CD8-positive, alpha-beta memory T cell (primary cell): ENCODE measurements at places on chromosomes 3 and 15.

DNA sequence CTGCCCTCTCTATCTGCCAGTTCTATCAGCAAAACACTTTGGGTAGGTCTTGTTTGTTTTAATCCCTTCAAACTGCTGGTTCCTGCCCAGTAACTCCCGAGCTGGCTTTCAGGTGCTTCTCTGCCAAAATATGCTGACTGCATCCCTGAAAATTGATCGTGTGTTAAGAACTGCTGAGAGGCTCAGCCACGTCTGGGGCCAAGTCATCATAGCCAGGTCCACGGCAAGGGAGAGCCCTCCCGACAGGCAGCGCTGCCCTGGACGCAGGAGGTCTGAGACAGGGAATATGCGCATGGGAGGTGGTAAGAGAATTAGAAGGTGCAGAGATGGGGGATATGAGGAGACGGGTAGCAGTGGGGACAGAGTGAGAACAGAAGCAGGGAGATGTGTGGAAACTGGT is 179.7 kb upstream of the TOPAZ1 start:
- no peak for DNase-seq

GRCh38 chr3:32934150-32934742 is 17.2 kb upstream of the CCR4 start:
- no peak for DNase-seq

DNA sequence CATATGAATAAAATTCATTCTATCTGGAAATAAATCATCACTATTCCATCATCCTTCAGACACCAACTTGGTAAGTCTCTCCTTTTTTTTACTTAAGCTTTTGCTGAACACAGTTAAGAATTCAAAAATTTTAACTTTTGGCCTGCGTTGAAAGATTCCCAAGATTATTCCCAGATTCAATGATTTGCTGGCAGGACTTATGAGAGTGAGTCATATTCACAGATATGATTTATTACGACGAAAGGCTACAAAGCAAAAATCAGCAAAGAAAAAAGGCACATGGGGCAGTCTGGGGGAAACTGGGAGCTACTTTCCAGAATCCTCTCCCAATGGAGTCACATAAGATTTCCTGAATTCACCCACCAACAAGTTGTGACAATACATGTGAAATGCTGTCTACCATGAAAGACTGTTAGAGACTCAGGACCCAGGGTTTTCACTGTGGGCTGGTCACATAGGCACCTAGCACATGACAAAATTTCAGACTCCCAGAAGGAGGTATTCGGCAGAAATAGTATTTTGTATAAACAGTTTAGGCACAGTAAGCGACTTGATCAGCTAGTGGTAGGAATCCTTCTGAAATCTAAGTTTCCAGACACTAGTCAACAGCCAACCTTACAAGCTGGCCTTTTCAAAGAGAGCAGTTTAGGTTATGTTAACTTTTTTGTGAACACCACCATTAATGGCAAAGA is 82.1 kb downstream of the DLG1 start:
- DNase-seq, result no peak

- DNase-seq, result no peak
These were observed 3.5 kb downstream of the ZNF710 start for GRCh38 chr15:90004671-90005070.

- no peak for DNase-seq
These were observed 38.5 kb downstream of the PYDC2 start for GRCh38 chr3:191499307-191500080.

GRCh38 chr15:66789029-66790025 is 87.3 kb downstream of the SMAD6 start:
- no peak for DNase-seq

DNA sequence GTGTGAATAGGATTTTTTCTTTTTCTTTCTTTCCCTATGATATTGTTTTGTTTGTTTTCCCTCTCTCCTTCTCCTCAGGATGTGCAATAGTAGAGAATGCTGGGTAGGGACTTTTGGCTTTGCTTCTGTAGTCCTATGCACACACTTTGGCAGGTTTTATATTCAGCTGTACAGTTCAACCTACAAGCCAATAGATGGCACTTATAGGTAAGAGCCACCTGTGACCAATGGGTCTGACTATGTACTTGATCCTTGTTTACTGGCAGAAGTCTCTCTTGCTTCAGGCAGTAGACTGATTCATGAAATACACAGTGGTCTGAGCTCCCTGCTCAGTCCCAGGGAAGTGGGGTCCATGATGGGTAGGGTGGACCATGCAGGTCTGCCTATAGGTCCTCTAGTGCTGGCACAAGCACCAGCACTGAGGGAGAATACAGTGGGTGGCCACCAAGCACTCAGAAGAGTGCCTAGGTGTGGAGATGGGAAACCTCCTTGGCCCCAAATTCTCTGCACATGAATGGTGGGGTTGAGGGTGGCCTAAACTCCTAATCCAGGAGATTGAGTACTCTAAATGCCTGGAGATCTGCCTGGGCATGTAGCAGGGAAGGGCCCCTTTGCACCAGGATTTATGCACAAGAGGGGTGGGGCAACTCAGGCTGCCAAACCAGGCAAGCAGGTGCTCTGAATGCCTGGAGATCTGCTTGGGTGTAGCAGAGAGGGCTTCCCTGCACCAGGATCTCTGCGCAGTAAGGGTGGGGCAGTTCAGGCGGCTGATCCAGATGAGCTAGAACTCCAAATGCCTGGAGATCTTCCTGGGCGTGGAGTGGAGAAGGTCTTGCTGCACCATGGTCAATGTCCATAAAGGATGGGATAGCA is 176.1 kb downstream of the DOCK3 start:
- no peak for DNase-seq

DNA sequence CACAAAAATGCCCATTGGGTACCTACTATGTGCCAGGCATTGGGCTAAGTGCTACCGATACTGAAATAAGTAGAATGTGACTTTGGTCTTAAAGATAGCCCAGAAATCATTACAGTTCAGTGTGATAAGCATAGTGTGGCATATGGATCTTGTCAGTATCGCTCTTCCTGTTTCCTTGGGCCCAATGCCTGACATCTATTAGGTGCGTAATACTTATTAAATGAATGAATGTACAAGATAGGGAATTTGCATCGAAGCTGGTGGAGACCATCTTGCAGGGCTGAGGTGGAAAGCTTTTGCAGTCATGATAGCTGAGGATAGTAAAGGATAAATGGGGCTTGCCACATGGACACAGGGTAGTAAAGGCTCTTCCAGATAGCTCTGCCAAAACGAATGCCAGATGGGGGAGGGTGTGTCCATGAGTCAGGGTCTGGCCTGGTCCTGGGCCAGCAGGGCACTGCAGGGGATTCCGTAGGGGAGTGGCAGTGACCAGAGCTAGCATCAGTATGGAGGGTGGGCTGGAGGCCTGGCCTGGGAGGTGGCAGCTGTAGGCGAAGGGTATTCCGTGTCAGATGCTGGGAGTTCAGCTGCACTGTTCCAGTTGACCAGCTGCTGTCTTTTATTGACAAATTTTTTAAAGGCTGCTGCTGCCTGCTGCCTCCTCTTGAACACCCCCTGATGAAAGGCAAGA is 23.5 kb downstream of the TSEN2 start:
- no peak for DNase-seq

DNA sequence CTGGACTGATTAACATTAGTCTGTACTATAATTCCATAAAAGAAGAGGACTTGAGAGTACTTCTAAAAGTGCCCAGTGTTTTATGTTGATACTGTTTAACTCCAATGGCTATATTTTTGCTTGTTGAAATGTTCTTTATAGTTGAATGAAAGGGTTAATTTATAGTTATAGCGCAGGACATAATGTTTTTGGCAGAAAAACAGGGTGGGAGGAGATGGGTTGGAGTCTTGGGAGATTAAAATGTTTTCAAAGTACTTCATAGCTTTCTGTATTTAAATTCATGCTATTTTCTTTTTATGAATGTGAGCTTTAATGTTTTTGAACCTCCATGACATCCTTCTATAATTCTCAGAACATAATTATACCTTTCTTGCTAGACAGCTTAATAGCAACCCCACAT is 108.2 kb downstream of the CNTN3 start:
- no peak for DNase-seq

GRCh38 chr15:74399511-74400312 is 32.3 kb upstream of the CYP11A1 start:
- no peak for DNase-seq

DNA sequence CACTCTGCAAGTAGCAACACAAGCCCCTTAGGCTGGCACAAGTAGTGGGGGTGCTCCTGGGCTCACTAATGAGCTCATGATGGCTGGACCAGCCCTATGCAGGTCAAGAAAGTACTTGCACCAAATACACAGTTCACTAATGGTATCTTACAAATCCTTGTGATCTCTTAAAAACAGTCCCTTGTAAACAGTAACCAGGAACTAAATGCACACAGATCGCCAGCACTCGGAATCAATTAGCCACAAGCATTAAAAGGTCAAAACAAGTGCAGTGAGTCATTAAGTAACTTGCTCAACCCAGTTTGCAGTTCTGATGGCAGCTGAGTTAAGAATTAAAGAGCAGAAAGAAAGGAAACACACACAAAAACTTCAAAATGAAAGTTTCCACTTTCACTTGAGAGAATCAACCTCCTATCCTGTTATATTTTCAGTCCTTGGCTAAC is 43.2 kb downstream of the ARHGEF3 start:
- DNase-seq, result no peak

GRCh38 chr15:33131552-33132232 is 62.8 kb downstream of the FMN1 start:
- no peak for DNase-seq

DNA sequence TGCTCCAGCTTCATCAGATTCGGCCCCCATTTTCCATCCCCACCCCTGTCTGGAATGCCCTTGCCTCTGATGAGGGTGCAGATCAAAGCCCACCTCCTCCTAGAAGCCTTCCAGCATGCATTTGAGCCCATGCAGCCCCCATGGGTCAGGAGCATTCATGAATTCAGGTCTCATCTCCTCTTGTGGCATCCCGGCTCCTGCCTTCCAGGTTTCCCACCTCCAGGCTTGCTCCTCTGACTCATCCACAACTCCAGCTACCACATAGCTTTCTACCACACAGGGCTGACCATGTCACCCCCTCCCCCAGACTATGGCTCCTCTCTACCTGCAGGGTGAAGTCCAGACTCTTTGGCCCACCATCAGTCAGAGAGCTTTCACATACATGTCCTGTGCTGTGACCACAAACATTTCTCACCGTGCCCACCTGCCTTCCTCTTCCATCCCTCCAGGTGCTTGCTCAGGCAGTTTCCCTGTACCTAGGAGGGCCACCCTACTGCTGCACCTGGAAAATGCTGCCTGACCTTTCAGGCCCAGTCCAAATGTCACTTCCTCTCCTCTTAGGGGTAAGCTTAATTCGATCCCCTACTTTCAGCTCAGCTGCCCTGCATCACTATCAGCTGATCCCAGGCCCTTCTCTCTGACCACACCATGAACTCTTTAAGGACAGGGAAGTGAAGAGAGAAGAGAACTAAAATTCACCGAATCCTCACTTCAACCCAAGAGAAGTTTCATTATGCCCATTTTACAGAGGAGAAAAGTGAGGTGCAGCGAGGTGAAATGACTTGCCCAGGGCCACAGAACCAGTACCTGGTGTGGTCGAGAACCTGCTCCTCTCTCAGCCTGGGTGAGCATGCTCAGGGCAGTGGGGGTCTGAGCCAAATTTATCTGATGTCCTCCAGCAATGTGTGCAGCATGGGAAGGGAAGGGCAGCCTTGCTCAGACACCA is 13.7 kb upstream of the FGD5 start:
- DNase-seq, result no peak

DNA sequence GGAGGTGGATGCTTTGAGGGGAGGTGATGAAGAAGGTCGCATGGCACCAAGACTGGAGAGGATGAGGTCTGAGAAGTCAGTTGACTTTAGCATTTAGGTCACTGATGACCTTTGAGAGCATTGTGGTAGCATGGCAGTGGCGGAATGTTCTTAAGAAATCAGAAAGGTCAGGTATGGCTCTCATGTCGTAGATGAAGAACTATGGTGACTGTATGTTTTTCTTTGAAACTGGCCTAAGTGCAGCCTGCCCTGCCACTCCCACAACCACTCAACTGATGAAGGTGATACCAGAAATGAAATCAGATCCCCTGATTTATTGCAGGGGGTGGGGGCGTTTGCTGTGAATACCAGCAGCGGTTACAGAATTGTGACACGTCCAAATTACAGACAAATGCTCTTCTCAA is 102.6 kb downstream of the ITPR1 start:
- no peak for DNase-seq

DNA sequence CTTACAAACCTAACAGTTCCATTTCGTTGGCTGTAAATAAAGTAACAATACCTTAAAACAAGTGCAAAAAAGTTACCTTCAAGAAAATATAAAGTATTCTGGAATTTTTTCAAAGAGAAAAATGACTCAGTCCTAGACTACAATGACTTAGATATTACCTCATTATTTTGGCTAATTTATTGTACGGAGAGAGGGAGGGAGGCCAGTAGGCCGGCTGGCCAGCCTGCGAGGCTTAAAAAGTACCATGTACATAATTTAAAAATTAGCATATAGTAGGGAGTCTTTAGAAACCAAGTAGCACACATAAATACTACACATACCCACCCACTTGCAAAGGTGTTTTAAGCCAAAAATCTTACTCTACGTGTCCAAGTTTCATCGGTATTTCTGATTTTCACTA is 41.9 kb upstream of the MAP4 start:
- DNase-seq, result no peak

GRCh38 chr3:196275126-196275525 is 12.4 kb downstream of the PCYT1A start:
- no peak for DNase-seq

- DNase-seq, result no peak
These were observed 25.0 kb upstream of the UACA start for GRCh38 chr15:70788114-70789049.

DNA sequence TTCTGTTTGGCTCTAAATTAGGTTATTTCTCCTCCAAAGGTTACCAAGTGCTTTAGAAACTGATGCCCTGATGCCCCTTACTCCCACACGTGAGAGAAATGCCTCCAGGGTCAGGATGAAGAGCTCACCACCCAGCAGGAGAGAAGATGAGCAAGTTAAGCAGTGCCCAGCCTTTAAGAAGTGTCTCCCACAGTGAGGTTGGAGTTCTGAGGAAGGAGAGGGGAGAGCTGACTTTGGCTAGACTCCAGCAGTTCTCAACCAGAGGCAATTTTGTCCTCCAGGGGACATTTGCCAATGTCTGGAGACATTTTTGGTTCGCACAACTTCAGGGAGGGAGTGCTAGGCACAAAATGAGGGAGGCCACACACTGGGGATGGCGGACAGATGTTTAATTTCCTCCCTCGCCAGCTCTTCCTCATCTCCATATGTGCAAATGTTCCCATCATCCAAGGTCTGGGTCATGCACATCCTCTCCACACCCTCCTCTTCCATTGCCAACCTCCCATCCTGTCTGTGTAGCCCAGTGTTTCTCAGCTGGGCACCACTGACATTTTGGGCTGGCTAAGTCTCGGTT is 50.6 kb upstream of the SLC7A14 start:
- DNase-seq, result no peak

DNA sequence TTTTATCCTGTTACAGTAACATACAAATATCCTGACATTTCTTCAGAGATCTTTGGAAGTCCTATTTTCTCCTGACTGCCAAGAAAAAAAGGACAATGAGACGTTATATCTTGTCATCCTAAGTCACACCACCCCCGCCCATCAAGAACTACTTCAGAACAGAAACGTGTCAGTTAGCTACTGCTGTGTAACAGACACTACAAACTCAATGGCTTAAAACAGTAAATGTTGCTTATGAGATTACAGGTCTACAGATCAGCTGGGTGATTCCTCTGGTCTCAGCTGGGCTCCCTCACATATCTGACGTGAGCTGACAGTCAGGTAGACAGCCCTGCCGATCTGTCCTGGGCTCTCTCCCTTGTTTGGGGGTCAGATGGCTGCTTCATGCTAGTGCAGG is 20.5 kb upstream of the CCDC174 start:
- no peak for DNase-seq
